ENCODE measurements at places on chromosomes 4 and X.

- no peak for DNase-seq
These were observed 20.7 kb downstream of the HHIP start for GRCh38 chr4:144666539-144667175.

DNA sequence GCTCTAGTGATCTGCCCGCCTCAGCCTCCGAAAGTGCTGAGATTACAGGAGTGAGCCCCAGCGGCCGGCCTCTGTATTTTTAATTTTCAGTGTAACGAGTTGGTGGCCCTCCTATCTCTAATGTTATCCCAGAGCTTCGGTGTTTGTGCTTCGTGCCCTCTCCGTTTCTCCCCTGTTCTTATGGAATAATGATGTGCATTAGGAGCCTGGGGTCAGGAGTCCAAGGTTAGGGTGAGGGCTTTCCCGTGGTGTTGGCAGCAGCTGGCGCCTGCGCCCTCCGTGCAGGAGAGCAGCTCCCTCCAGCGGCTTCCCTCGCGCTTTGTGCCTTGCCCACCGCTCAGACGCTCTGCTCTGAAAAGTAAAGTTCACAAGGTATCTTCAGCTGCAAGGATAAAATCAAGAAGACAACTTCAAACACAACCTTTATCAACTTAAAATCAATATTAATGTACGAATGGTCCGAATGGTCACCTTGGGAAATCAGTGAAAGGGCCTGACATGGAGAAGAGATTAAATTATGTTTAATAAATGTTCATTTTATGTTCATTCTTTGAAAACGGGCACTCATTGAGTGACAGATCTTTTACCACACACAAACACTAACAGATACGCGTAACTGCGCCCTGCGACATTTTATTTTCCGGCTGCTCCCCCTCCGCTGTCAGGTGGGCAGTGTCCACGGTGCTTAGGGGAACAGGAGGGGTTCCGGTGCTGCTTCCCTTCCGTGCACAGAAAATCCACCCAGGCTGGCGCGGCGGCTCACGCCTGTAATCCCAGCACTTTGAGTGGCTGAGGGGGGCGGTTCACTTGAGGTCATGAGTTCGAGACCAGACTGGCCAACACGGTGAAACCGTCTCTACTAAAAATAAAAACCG lies 62.4 kb downstream of the TRAPPC11 start:
- no peak for DNase-seq

DNA sequence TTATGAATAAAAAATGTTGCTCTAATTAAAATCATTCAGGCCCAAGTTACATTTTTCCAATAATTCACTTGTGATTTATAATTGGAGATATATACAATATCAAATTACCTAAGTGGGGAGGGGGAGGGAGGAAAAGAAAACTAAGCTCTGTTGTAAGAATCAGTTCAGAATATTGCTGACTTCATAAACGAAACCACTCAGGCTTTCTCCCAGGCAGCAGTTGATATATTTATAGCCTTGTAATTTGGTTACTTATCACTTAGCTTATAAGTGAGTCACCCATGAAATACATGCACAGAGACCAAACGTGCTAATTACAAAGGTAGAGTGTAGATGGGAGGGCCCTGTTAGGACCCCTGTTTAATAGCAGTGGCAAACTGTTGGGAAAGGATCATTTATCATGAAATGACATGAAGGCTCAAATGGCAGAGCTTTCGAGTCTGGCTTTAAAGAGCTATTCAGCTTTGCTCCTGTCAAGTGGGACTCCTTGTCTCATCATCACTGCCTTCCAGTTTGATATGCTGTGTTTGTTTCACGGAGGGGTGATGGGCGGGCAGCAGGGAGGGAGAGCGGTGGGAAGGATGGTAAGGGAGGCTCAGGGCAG lies 105.6 kb upstream of the PGRMC2 start:
- no peak for DNase-seq

- no peak for DNase-seq
These were observed 65.2 kb upstream of the ZNF81 start for GRCh38 chrX:47771473-47771872.

DNA sequence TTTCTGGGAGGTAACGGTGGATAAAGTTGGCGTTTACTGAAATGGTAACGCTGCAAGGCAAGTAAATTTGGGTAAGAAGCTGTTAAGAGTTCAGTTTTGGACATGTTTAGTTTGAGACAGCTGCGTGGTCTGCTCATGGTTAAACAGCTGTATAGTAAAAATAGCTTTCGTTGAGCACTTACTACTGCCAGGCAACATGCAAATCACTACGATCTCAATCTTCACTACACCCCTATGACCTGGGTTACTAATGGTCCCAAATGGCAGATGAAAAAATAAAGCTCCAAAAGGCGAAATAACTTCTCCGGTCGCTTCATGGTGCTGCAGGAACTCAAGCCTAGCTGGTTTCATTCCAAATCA lies 22.2 kb downstream of the FABP2 start:
- DNase-seq: no peak

- DNase-seq: no peak
These were observed 101.1 kb downstream of the TEX13C start for GRCh38 chrX:125420809-125421208.

- DNase-seq: no peak
These were observed 158.8 kb upstream of the PJA1 start for GRCh38 chrX:69323786-69324720.

- DNase-seq: no peak
These were observed 6.1 kb upstream of the WAS start for GRCh38 chrX:48677516-48677915.

DNA sequence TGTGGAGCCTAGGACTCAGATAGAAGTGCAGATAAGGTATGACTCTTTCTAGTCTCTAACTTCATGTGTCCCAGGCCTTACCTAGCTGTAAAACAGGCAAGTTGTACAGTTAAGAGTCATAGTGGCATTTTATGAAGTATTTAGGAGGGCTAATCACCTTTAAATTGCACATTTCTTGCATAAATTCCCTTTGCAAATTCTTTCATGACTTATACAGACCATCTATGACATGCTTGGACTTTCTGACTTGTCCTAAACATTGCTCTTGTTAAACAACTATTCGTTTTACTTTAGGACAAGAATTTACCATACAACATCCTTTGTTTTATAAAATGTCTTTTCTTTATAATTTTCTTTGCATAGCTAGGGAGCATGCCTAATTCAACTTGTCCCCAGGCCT lies 7.8 kb upstream of the RRAGB start:
- DNase-seq: no peak
